Activated naive CD8-positive, alpha-beta T cell treated with anti-CD3 and anti-CD28 coated beads, Interleukin-2, amount 10 ng/mL, durations not matched to agents 7 days and 5 days (primary cell): ENCODE measurements at places on chromosomes 5 and 9. TPM values are rescaled to one million over a fixed set of nuclear protein-coding genes. Genes with fewer than 3 reads are reported as not detected.
A peak's percentile ranks its signal among the peaks of the same experiment; 100 is the strongest.

Gene ZNF454
- total RNA-seq, result not detected

DNA sequence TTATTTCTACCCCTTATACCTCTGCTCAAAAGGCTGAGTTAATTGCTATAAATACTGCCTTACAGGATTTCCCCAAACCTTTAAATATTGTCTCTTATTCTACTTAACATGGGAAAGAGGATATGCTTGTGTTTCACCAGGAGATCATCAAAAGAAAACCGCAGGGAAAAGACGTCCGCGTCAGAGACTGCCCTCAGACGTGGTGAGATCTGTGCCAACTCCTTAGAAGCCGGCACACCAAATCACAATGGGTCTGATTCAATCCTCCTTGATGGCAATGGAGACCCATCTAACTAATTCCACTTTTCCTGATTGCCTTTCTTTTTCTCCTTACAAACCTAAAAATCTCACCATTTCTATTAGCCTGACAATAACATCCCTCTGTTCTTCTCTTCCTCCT, 55.0 kb downstream of the SH3PXD2B start:
- no peak for DNase-seq
- no peak overlapping the region for H3K27ac ChIP-seq
- peaks cover 2% of the 10 kb centered on the region for H3K36me3 ChIP-seq
- peaks cover 17% of the 10 kb centered on the region for H3K27me3 ChIP-seq
- peaks cover 9% of the 10 kb centered on the region for H3K4me1 ChIP-seq
- no peak overlapping the region for H3K4me3 ChIP-seq

DNA sequence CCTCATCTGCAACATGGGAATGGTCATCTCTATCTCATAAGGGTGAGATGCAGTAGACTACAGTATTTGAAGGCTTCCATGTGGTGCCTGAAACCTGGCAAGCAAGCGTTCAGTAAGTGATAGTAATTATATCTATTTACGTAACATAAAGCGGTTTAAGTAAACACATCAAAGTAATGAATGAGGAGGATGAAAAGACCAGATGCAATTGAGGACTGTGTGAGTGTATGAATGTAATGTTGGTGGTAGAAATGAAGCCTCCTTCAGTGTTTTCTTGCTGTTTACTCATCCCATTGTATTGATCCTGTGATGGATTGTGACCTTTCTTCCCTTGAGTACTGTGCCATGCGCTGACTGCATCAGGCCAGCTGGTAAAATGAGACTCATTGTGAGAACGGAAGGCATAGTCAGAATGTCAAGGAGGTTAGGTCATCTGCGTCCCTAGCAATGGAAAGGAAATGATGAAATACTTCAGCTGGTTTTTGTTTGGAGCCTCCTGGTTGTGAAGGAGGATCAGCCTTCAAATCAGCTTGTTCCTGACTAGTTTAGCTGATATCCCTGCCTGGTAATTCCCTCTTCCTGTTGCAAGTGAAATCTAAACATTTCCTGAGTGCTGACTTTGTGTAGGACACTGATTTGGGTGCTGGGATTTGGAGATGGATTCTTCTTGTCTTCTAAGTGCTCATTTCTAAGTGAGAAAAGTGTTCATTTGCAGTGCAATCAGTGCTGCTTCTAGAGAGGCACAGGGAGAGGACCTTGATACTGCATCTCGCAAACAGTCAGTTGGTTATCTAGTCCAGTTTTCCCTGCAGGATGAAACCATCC, 35.6 kb downstream of the TNFSF8 start:
- H3K27ac ChIP-seq, result peak overlapping the region; percentile 78
- no peak for DNase-seq
- H3K27me3 ChIP-seq, result no peaks in the 10 kb centered on the region
- peak overlapping the region; percentile 25 for H3K4me3 ChIP-seq

DNA sequence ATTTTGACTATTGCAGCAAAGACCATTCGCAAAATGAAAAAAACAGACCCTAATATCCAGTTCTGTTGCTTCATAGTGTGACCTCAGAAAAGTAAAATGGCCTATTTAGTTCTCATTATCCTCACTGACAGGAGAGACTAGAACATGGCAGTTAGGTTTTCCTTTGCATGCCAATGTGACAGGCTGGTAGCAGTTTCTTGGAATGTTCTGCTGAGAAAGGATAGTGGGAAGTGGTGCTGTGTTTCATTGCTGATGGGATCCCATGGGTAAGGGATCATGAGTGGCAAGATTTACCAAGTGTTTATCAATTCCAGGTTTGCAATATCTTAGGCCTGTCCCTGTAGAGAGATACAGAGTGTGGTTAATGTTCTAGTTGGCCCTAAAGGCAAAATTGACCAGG, 88.5 kb downstream of the ACER2 start:
- no peak overlapping the region for H3K4me3 ChIP-seq
- DNase-seq, result no peak

GRCh38 chr5:71528206-71528605, 58.9 kb upstream of the MCCC2 start:
- H3K36me3 ChIP-seq, result peaks cover 27% of the 10 kb centered on the region
- no peaks in the 10 kb centered on the region for H3K27me3 ChIP-seq
- no peak overlapping the region for H3K4me3 ChIP-seq
- no peaks in the 10 kb centered on the region for H3K4me1 ChIP-seq
- no peak for DNase-seq

DNA sequence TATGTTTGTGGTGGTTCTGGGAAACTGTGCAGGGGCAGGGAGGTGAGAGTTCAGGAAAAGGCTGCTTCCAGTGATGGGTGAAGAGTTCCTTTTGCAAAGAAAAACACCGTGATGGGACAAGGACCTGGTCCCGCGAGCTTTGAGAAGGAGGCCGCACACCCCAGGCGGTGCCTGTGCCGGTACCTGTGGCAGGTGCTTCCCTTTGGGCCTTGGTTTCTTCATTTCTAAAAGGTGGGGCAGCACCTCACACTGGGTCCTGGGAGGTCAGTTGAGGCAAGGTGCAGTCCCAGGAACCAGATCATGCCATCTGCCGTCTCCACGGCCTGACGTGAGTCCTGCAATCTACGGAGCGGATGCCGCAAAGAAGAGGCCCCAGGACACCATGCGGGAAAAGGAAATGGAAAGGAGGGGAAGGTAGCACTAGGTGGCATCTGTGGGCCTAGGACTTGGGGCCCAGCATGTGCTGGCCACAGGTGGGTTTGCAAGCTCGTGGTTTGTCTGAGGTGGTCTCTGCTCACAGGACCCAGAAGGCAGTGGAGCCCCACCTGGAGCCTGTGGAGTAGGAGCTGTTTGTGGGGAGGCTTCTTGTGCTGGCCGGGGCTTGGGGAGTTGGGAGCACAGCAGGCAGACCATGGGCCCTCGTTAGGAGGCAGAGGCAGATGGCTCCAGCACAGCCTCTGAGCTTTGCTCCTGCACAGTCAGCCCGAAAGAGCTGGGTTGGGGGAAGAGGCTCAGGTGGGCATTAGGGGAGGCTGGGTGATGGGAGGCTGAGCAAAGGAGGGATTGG, 131.6 kb downstream of the CACNA1B start:
- DNase-seq, result no peak
- H3K27me3 ChIP-seq, result no peaks in the 10 kb centered on the region
- no peaks in the 10 kb centered on the region for H3K4me1 ChIP-seq
- no peaks in the 10 kb centered on the region for H3K36me3 ChIP-seq

DNA sequence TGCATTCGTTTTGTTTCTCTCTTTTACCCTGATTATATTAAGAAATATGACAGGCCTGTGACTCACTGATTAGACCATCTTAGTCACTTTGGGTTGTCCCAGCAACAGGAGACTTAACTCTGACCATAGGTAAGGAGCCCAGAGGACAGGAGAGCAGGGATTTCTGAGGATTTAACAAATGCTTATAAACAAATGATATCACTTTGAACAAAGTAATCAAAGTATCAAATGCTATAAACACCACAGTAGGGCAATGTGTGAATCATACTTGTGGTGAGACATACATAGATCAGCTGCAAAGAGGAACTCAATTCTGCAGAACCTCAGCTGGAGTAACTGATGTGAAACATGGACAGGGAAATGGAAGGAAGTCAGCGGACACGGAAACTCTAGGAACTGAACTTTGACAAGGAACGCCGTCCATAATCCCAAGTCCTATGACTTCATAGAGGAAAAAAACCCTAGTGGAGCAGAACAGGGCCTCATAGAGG, 190.6 kb upstream of the MSX2 start:
- H3K36me3 ChIP-seq, result no peaks in the 10 kb centered on the region
- H3K27ac ChIP-seq, result no peak overlapping the region
- H3K27me3 ChIP-seq, result peaks cover 3% of the 10 kb centered on the region
- H3K4me3 ChIP-seq, result no peak overlapping the region

DNA sequence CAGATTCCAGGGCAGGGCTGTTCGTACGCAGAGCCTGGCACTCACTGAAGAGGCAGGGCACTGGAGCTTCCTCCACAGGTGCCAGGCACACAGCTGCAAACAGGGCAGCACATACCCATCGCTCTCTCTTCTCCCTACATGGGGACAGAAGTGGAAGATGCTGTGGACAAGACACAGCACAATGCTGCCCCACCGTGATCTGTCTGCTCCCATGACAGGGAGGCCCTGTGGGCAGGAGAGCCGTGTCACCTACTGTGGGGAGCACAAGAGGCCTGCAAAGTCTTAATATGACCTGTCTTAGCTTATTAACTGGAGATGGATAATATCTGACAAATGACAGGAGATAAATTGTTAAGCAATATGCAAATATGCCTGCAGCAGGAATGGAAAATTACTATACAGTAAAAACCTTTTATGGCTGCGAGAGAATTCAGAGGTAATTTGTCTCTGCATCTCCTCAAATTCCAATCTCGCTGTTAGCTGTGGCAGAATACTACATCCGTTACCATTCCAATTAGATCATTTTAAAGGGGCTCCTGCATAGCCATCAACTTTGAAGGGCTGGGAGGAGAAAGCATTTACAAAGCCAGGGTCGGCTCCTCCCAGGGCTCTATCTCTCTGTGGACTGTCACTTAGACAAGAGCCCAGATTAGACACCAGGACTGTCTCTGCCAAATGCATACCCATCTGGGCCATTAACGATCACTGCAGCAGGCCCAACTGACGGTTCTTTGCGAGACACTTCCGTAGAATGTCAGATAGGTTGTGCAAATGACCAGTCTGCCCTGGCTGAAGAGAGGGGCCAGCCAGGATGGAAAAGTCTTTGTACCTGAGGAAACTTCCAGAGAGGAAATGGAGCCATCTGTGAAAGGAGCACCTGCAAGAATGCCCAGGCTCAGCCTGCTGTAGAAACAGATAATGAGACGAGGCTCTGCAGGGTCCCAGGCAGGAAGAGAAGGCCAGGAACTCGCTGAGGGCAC, 90.7 kb upstream of the FSTL4 start:
- no peak overlapping the region for H3K4me3 ChIP-seq
- H3K27ac ChIP-seq, result no peak overlapping the region
- no peaks in the 10 kb centered on the region for H3K36me3 ChIP-seq
- H3K4me1 ChIP-seq, result peaks cover under 1% of the 10 kb centered on the region
